Activated T-helper 1 cell treated with anti-CD3 and anti-CD28 coated beads, Interleukin-2, amount 50 U/mL, for 16 hours (primary cell): ENCODE measurements at places on chromosomes 16 and 17.

DNA sequence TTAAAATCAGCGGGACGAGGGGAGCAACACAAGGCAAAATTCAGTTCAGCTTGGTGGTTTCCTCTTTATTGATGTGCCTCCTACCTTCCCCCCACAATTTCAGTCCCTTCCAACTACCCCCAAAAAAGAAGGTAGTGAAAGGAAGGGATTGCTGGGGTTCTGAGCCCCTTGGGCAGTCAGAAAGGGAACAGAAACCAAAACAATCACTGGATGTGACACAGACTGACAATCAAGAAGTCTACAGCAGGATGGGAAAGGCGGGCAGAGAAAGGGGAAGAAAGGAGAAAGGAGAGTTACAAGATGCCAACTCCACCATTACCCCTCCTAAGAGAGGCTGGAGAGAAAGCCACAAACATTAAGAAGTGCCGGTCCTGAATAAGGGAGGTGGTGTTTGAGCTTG lies 1.1 kb upstream of the PHF23 start:
- DNase-seq, result no peak

DNA sequence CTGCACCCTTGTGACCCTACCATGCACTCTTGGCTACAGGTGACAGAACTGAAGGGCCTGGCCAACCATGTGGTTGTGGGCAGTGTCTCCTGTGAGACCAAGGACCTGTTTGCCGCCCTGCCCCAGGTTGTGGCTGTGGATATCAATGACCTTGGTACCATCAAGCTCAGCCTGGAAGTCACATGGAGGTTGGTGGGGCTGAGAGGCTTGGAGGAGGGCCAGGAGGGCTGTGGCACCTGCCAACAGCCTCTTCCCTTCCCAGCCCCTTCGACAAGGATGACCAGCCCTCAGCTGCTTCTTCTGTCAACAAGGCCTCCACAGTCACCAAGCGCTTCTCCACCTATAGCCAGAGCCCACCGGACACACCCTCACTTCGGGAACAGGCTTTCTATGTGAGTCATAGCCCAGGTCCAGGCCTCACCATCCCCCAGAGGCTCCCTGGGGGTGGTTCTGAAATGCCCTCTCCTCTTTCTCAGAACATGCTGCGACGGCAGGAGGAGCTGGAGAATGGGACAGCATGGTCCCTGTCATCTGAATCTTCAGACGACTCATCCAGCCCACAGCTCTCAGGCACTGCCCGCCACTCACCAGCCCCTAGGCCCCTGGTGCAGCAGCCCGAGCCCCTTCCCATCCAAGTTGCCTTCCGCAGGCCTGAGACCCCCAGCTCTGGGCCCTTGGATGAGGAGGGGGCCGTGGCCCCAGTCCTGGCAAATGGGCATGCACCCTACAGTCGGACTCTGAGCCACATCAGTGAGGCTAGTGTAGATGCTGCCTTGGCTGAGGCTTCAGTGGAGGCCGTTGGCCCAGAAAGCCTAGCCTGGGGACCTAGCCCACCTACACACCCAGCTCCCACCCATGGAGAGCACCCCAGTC lies 13.0 kb downstream of the RIPOR1 start:
- DNase-seq, result no peak

- DNase-seq, result no peak
Measured at GRCh38 chr17:75508931-75509361, 6.4 kb downstream of the CASKIN2 start.

DNA sequence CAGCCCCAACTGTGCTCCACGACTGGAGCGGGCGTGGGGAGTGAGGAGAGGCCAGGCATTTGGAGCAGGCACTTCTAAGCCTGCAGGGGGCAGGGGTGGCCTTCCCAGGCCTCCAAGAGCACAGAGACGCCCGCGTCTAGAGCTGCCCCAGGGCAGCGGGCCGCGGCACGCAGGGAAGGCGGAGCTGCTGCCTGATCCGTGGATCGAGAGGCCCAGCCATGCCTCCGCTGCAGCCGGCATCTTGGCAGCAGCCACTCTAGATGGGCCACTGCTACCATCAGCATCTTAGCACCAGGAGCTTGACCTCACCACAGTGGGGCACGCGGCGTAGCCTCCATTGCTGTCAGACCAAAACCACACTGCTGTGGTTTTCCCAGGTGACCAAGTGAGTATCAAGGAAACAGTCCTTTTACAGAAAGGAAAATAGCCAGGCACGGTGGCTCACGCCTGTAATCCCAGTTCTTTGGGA lies 20.4 kb upstream of the WDR45B start:
- DNase-seq, result no peak

DNA sequence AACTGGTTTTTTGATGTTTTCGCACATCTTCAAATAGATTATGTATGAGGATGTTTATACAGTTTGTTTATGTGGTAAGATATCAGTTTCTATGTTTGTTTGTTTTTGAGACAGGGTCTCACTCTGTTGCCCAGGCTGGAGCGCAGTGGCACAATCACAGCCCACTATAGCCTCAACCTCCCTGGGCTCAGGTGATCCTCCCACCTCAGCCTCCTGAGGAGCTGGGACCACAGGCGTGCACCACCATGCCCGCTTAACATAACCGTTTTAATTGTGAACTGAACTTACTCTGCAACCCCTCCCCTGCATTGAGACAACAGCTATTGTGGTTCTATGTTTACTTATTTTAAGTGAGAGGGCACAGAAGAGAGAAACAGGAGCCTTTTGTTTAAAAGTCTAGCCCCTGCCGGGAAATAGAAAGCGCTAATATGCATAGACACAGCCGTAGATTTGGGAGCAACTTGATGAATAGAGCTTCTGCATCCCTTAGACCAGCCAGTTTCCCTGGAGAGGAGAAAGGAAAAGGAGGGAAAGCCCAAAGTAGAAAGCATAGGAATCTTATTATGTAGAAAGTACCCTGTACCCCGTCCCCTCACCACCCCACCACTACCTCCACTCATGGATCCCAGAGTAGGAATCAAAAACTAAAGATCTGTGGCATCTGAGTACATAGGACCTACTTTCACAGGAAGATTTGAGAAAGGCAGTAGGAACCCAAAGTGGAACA lies 19.6 kb upstream of the APPBP2 start:
- DNase-seq, result no peak

GRCh38 chr16:23724096-23724784 lies 11.2 kb upstream of the ERN2 start:
- no peak for DNase-seq

DNA sequence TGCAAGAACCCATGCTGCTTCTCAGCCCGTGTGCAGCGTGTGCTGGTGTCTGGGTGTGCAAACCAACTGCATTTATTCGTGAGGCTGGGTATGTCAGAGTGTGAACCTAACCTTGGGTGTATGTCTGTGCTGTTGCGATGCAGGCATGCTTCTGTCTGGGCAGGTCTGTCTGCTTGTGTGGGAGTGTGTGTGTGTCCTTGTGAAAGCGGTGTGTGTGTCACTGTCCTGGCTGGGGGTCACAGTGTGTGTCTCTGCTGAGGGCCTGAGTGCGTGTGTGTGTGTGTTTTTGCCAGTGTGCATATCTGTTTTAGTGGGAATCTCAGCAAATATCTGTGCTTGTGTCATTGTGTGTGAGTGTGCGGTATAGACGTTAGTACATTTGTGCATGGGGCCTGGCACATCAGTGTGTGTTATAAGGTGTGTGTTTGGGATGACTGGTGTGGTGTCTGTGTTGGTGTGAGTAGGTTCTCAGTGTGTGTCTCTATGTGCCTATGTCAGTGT lies 121.8 kb downstream of the CYLD start:
- DNase-seq, result no peak

DNA sequence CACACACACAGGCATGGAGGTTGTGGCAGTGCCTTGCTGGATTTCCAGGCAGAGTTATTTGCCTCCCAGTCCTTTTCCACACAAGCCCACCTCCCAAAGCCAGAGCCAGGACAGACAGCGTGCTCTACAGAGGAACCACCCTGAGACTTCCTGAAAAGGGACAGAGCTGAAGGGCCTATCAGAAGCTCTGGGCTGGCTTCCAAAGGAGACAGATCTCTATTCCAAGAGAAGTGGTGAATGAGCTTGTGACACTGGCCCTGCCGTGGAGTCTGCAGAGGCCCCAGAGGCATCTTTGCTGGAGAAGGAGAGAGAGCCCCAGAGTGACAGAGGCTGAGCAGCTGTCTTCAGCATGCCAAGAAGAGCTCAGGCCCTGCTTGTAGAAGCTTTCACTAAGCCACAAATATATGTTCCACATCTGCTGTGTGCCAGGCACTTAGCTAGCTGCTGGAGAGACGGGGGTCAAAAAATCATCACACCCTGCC lies 8.3 kb upstream of the LPCAT2 start:
- DNase-seq, result no peak

- DNase-seq, result no peak
Measured at GRCh38 chr17:43547189-43547550, 1.0 kb upstream of the ETV4 start.

- DNase-seq, result no peak
Measured at GRCh38 chr17:16820161-16820877, 130.3 kb downstream of the CCDC144A start.

- DNase-seq, result no peak
Measured at GRCh38 chr16:35215287-35215686, 1755.9 kb downstream of the TP53TG3F start.

GRCh38 chr17:50764734-50765149 lies 2.6 kb downstream of the ANKRD40CL start:
- no peak for DNase-seq

GRCh38 chr17:50269477-50270434 lies 4.5 kb upstream of the TMEM92 start:
- peak; percentile 14 for DNase-seq

GRCh38 chr17:38620551-38621277 lies 15.0 kb upstream of the SRCIN1 start:
- no peak for DNase-seq

DNA sequence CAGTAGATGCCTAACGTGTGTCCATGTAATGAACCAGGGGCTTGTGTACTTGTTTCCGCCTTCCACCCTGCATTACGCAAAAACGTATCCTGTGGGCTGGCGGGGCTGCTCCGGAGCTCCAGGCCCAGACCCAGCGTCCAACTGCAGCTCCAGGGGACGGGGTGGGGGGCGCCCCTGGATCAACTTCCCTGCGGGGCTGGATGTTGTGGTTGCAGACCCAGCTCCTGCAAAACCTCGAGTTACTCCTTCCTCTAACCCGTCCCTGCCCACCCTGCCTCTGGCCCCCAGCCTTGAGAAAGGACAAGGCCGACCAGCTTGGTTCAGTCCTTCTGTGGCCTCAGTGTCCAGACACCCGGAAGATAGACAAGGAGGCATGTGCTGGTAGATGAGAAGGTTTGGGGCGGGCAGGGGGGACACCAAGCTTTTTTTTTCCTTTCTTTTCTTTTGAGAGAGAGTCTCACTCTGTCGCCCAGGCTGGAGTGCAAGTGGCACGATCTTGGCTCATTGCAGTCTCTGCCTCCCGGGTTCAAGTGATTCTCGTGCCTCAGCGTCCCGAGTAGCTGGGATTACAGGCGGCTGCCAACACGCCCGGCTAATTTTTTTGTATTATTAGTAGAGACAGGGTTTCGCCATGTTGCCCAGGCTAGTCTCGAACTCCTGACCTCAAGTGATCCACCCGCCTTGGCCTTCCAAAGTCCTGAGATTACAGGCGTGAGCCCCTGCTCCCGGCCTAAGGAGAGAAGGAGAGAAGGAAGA lies 731 bp upstream of the EXOC7 start:
- DNase-seq, result no peak

GRCh38 chr17:55731586-55732250 lies 9.1 kb upstream of the TMEM100 start:
- DNase-seq, result no peak

DNA sequence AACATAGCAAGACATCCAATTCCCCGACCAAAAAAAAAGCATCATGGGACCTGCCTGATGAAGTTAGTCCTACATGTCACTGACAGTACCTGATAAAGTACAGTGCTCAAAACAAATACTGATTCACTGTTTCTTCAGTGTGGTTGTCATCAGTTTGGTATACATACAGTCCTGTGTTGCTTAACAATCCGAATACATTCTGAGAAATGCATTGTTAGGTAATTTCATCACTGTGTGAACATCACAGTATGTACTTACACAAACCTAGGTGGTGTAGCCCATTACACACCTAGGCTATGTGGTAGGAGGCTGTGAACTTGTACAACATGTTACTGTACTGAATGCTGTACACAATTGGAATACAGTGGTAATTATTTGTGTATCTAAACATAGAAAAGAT lies 19.0 kb upstream of the FA2H start:
- DNase-seq, result no peak

DNA sequence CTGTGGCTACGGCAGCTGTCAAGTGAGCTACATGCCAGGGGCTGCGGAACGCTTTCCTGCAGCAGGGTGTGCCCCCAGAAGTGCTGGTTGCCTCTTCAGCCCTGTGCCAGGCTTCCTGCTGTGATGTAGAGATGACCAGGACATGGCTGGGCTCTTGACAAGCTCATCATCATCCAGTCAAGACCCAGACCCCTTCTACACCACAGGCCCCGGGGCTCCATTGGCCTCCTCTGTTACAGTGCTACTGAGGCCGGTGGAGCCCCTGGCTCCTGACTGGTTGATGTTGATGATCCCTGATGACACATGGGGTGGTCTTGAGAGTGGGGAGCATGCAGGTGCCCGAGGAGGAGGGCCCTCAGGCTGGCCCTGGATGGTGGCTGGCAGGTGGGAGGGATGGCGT lies 50.1 kb downstream of the B9D1 start:
- DNase-seq, result no peak

DNA sequence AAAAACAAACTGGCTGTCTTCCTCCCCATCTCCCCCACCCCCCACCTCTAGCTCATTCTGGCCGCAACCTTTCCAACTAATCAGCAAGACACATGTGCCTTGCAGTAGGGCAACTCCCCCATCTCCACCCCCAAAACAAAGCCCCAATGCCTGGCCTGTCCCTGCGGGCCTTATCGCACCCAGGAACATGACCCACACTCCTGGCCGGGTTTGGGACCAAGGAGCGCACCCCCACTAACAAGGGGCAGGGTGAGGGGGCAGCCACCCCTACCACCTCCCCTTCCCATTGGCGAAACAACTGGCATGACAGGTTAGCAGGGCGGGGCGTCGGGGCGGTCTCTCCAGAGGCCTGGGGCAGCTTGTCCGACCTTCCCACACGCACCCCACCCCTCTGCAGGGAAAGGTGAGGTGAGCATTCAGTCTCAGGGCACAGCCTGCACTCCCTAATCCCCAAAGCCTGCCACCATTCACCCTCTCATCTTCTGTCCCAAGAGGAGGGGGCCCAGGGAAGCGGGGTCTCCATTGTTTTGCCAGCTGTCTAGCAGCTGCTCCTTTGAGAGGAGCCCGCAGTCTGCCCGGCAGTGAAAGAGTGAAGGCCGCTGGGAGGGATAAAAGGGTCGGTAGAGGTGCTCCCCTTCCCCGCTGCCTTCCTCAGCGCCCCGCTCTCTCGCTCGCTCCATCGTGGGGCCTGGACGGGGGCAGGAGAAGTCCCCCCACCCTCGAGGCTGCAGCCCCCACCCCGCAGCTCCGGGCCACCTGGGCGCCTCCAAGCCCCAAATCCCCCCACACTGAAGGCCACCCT lies 765 bp downstream of the MYO18A start:
- DNase-seq, result no peak
